ENCODE measurements at places on chromosomes 12 and 14.

- H3K36me3 ChIP-seq: no peaks in the 10 kb centered on the region
- H3K27me3 ChIP-seq: no peaks in the 10 kb centered on the region
- no peak overlapping the region for H3K4me3 ChIP-seq
Observed at GRCh38 chr14:85293612-85294234, 236.2 kb upstream of the FLRT2 start.

GRCh38 chr12:19654650-19655376, 215.5 kb downstream of the AEBP2 start:
- no peaks in the 10 kb centered on the region for H3K27me3 ChIP-seq
- no peak overlapping the region for H3K4me3 ChIP-seq
- DNase-seq: no peak
- no peaks in the 10 kb centered on the region for H3K4me1 ChIP-seq
- H3K27ac ChIP-seq: no peak overlapping the region

- peak overlapping the region; percentile 86 for H3K4me3 ChIP-seq
- peaks cover 25% of the 10 kb centered on the region for H3K36me3 ChIP-seq
- peaks cover 36% of the 10 kb centered on the region for H3K4me1 ChIP-seq
- H3K27me3 ChIP-seq: no peaks in the 10 kb centered on the region
- DNase-seq: no peak
- peak overlapping the region; percentile 97 for H3K27ac ChIP-seq
Observed at GRCh38 chr14:22870811-22871223, 723 bp upstream of the LRP10 start.

DNA sequence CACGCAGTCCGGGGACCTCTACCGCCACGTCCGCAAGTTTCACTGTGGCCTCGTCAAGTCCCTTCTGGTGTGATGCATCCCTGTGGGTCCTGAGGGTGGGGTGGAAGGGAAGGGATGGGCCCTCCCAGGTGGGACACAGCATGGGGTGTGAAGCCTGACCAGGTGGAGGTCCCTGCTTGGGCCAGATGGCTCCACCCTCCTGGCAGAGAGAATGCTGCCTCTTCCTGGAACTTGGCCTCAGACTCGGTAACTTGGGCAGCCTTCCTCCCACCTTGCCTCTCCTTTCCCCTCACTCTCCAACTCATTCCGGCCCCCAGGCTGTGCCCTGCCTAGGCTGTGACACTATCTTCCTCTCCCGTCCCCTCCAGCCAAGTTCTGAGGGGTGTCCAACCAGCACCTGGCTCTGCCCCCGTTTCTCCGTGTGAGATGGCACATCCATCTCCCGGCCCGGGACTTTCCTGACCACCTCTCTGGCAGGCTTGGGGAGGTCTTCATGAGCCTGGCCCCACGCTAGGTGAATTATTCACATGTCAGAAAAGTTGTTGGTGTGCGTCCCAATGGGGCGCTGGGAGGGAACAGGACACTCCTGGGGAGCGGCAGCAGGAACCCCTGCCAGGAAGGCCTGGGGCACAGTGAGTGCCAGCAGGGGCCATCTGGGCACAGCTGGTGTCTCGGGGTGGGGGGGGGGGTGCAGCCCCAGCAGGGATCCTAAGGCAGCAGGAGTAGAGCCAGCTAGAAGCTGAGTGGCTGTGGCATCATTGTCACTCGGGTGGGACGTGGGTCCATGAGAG, 1.7 kb downstream of the ZBTB42 start:
- peaks cover 21% of the 10 kb centered on the region for H3K4me1 ChIP-seq
- no peak overlapping the region for H3K27ac ChIP-seq
- DNase-seq: no peak
- H3K36me3 ChIP-seq: no peaks in the 10 kb centered on the region
- H3K4me3 ChIP-seq: peak overlapping the region; percentile 48
- peaks cover 7% of the 10 kb centered on the region for H3K27me3 ChIP-seq

DNA sequence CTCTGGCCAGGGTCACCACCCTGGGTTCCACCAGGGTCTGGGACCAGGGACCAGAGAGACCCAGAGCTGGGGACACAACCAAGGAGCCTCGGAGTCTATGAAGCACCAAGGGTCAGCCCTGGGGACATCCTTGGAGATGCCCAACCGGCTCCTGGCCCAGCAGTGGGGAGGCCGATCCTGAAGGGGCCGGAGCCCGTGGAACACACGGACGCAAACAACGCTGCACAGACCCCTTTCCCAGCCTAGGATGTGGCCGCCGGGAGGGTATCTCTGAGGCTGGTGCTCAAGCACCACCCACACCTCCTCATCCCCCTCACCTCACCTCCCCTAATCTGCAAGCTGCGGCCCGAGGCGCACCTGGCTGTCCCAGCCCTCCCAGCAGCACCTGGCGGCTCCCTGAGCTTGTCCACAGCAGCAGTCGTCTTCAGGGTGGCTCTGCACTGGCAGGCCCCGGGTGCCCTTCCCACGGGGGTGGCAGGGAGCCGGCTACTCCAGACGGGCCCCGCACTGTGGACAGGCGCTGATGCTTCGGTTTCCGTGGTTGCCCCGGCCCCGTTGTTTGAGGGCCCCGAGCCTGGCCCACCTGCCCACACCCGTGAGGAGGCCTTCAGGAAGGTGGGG, 146.8 kb upstream of the C14orf180 start:
- H3K36me3 ChIP-seq: no peaks in the 10 kb centered on the region
- H3K4me1 ChIP-seq: no peaks in the 10 kb centered on the region
- DNase-seq: peak; percentile 11
- H3K27me3 ChIP-seq: no peaks in the 10 kb centered on the region

DNA sequence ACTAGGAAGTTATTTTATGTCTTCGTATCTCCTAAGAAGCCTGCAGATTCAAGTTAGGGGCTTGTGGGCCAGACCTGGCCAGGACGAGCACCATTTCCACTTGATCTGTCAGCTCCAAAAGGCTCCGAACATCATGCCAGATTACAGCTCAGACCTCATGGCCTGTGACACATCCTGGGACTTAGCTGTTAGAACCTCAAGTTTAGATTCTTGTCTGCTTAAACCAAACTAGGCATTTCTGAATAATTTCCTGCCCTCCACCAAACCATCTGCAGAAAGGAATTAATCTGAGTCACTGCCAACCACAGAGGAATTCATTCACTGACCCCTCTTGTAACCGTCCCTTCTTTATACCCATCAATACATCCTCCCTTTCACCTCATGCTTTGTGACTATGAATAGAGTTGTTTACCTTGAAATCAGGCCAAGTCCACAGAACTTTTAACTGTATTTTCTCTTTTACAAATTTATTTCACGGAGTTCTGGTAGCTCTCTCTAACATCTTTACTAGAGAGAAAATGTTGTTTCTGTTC, 120.3 kb downstream of the FBXL14 start:
- H3K4me3 ChIP-seq: no peak overlapping the region
- peaks cover 8% of the 10 kb centered on the region for H3K4me1 ChIP-seq
- no peak overlapping the region for H3K27ac ChIP-seq
- H3K27me3 ChIP-seq: no peaks in the 10 kb centered on the region
- no peaks in the 10 kb centered on the region for H3K36me3 ChIP-seq

- DNase-seq: no peak
- peaks cover 3% of the 10 kb centered on the region for H3K27me3 ChIP-seq
- H3K4me3 ChIP-seq: no peak overlapping the region
- H3K27ac ChIP-seq: no peak overlapping the region
- H3K36me3 ChIP-seq: no peaks in the 10 kb centered on the region
Observed at GRCh38 chr12:121114019-121114639, 18.5 kb upstream of the P2RX7 start.

DNA sequence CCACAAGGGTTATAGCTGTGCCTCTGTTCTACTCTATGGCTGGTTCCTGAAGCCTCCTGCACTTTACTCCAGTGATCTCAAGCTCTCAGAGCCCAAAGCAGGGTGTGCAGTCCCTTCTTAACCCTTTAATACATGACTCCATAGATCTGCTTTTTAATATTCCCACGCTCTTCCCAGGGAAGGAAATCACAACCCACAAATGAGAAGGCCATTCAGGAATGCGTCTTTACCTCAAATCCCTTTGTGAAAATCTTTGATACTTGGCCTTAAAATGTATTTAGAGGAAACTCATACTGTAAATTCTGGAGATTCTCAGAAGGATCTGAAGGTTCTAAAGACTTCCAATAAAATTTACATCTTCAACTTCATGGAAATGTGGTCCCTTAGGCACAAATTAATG, 17.0 kb downstream of the NID2 start:
- H3K27me3 ChIP-seq: peaks cover 9% of the 10 kb centered on the region
- no peaks in the 10 kb centered on the region for H3K4me1 ChIP-seq
- no peak for DNase-seq
- no peaks in the 10 kb centered on the region for H3K36me3 ChIP-seq
- H3K27ac ChIP-seq: no peak overlapping the region

- DNase-seq: no peak
- H3K4me3 ChIP-seq: no peak overlapping the region
- H3K27me3 ChIP-seq: peaks cover 17% of the 10 kb centered on the region
- no peak overlapping the region for H3K27ac ChIP-seq
- H3K36me3 ChIP-seq: no peaks in the 10 kb centered on the region
Observed at GRCh38 chr12:6088921-6089747, 35.3 kb downstream of the VWF start.

GRCh38 chr14:73424453-73424852, 33.9 kb downstream of the NUMB start:
- no peaks in the 10 kb centered on the region for H3K27me3 ChIP-seq
- no peak for DNase-seq
- H3K4me1 ChIP-seq: peaks cover 14% of the 10 kb centered on the region
- no peak overlapping the region for H3K27ac ChIP-seq
- peaks cover 14% of the 10 kb centered on the region for H3K36me3 ChIP-seq

GRCh38 chr12:132614861-132615578, 3.6 kb upstream of the P2RX2 start:
- H3K36me3 ChIP-seq: peaks cover 8% of the 10 kb centered on the region
- H3K4me1 ChIP-seq: peaks cover 5% of the 10 kb centered on the region
- DNase-seq: peak; percentile 81
- peaks cover 31% of the 10 kb centered on the region for H3K27me3 ChIP-seq
- no peak overlapping the region for H3K27ac ChIP-seq

- H3K4me1 ChIP-seq: peaks cover 30% of the 10 kb centered on the region
- H3K27me3 ChIP-seq: no peaks in the 10 kb centered on the region
- H3K27ac ChIP-seq: peak overlapping the region; percentile 40
- no peak for DNase-seq
- no peaks in the 10 kb centered on the region for H3K36me3 ChIP-seq
- peak overlapping the region; percentile 73 for H3K4me3 ChIP-seq
Observed at GRCh38 chr14:105313381-105314286, 914 bp upstream of the PACS2 start.

GRCh38 chr14:58724702-58725101, 86.9 kb downstream of the DACT1 start:
- no peak overlapping the region for H3K27ac ChIP-seq
- H3K36me3 ChIP-seq: no peaks in the 10 kb centered on the region
- DNase-seq: no peak
- H3K27me3 ChIP-seq: no peaks in the 10 kb centered on the region

GRCh38 chr14:78974691-78975090, 804.5 kb downstream of the NRXN3 start:
- no peak for DNase-seq
- H3K36me3 ChIP-seq: no peaks in the 10 kb centered on the region
- no peaks in the 10 kb centered on the region for H3K4me1 ChIP-seq
- no peak overlapping the region for H3K27ac ChIP-seq
- no peaks in the 10 kb centered on the region for H3K27me3 ChIP-seq

DNA sequence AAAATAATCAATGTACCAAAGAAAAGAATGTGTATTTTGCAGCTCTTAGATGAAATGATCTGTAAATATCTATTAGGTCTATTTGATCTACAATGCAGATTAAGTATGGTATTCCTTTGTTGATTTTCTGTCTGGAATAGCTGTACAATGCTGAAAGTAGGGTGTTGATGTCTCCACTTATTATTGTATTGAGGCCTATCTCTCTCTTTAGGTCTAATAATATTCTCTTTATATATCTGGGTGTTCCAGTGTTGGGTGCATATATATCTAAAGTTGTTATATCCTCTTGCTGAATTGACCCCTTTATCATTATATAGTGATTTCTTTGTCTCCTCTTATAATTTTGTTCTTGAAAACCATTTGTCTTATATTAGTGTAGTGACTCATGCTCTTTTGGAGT, 885.5 kb upstream of the FOXG1 start:
- no peaks in the 10 kb centered on the region for H3K27me3 ChIP-seq
- no peak for DNase-seq
- H3K4me1 ChIP-seq: no peaks in the 10 kb centered on the region
- no peaks in the 10 kb centered on the region for H3K36me3 ChIP-seq
- no peak overlapping the region for H3K4me3 ChIP-seq
- no peak overlapping the region for H3K27ac ChIP-seq

DNA sequence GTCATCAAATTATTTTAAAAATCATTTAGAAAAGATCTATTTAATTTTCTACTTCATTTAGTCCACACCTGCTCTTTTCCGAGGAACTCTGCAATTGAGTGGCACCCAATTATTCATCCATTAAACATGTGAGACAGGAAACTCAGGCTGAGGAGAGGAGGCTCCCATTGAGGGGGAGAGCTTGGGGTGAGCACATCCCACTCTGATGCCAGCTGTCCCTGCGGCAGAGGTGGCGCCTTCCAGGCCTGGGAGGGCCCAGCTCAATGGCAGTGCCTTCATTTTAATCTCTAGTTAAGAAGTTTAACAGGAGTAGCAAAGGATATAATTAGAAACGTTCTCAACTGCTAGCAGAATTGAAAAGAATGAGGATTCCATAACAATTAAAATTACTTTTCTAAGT, 92.0 kb downstream of the ITPR2 start:
- peaks cover 1% of the 10 kb centered on the region for H3K4me1 ChIP-seq
- DNase-seq: no peak
- no peaks in the 10 kb centered on the region for H3K27me3 ChIP-seq
- H3K27ac ChIP-seq: no peak overlapping the region

- no peaks in the 10 kb centered on the region for H3K4me1 ChIP-seq
- no peak for DNase-seq
- H3K27ac ChIP-seq: no peak overlapping the region
- H3K4me3 ChIP-seq: no peak overlapping the region
- H3K27me3 ChIP-seq: peaks cover 13% of the 10 kb centered on the region
Observed at GRCh38 chr12:123546281-123546680, 12.8 kb upstream of the RILPL1 start.

DNA sequence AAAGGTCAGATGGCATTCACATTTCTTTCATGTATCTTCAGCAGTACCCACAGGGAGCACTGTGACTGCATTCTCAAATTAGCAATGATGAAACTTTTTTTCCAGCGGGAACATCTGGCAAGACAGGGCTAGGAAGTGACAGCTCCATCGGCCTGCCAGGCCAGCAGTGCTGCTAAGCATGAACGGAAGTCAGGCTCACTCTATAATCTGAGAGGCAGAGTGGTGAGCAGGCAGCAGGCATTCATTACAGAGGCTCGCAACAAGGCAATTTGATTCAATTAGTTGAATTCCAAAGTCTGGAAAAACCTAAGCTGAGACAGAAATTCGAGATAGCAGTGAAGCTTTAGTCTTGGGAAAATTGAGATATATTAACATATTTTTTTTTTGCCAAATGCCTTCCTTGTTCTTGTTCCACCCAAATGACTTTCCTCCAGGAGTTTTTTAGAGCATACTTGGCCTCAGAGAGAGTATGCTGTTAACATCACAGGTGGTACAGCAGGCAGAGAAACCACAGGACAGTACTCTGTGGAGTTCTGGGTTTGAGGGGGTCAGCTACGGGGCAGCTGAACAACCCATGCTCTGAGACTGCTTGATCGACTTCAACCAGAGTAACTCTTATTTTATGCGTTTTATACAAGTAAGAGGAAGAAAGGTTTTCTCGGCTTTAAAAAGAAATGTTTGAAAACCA, 414.9 kb downstream of the APAF1 start:
- no peak overlapping the region for H3K4me3 ChIP-seq
- H3K4me1 ChIP-seq: no peaks in the 10 kb centered on the region
- no peak for DNase-seq
- H3K27me3 ChIP-seq: no peaks in the 10 kb centered on the region
- no peak overlapping the region for H3K27ac ChIP-seq
- no peaks in the 10 kb centered on the region for H3K36me3 ChIP-seq
